ENCODE measurements at places on chromosomes 6 and 20.

GRCh38 chr6:42846505-42846904 is 32.9 kb upstream of the RPL7L1 start:
- DNase-seq = no peak

DNA sequence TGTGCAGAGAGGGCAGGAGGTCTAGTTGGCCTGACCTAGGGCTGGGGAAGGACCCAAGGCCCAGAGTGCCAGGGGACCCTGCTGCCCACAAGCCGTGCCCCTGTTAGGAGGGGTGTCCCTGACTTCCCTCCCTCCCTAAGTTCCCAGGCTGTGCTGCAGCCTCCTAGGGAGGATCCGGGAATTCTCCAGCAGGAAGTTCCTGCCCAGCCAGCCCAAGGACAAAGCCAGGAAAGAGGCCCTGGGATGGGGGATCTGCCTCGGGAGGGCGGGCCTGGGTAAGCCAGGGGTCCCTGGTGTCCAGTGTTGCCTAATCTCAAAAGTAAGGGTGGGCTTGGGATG is 9.3 kb upstream of the BAK1 start:
- DNase-seq = no peak

GRCh38 chr20:5714261-5715041 is 35.8 kb upstream of the SHLD1 start:
- DNase-seq = peak; percentile 81

GRCh38 chr20:34970193-34970840 is 14.6 kb downstream of the MYH7B start:
- DNase-seq = no peak

- DNase-seq = no peak
These were observed 60.0 kb upstream of the PIM1 start for GRCh38 chr6:37109714-37110499.

DNA sequence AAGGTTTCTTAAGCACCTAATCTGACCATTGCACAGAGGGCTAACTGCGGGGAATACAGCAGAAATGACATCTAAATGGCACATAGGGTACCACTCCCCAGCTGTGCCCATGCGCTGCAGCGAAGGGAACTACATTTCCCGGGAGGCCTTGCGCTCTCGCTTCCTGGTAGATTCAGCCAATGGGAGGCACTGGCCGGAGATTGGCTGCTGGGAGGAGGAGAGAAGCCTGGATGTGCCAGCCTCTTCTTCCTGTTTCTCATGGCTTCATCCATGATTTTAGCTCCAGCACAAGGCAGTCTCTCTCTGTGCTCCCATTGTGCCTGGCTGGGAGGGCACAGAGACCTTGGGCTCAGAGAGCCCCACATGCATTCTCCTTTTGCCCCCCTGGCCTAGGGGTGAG is 101.7 kb upstream of the FOXA2 start:
- DNase-seq = no peak

GRCh38 chr20:11350126-11351005 is 567.3 kb upstream of the BTBD3 start:
- DNase-seq = no peak

DNA sequence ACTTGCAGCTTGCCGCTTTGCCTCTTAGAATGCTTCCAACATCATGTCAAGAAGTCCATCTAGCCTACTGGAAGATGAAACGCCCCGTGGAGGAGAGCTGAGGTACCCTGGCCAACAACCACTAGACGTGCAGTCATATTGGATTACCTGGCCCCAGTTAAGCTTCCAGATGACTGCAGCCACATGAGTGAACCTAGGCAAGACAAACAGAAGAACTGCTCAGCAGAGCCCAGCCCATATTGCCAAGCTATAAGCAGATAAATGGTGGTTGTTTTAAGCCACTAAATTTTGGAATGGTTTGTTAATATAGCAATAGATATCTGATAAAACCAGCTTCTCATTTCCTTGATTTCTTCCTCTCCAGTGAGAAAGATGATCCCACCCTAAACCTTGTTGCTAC is 4.7 kb upstream of the DLK2 start:
- DNase-seq = no peak

DNA sequence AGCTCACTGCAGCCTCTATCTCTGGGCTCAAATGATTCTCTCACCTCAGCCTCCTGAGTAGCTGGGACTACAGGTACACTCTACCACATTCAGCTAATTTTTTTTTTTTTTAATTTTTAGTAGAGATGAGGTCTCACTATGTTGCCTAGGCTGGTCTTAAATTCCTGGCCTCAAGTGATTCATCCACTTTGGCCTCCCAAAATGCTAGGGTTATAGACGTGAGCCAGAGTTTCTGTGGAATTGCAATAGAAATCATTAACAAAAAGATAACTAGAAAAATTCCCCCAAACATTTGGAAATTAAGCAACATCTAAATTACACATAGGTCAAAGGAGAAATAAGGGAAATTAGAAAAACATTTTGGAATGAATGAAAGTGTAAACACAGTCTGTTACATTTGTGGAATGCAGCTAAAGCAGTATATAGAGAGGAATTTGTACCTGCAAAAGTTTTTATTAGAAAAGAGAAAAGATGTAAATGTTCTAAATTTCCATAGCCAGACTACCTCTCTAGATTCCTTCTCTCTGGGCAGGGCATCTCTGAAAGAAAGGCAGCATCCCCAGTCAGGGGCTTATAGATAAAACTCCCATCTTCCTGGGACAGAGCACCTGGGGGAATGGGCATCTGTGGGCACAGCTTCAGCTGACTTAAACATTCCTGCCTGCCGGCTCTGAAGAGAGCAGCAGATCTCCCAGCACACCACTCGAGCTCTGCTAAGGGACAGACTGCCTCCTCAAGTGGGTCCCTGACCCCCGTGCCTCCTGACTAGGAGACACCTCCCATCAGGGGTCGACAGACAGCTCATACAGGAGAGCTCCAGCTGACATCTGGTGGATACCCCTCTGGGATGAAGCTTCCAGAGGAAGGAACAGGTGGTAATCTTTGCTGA is 51.3 kb downstream of the ATRN start:
- no peak for DNase-seq

DNA sequence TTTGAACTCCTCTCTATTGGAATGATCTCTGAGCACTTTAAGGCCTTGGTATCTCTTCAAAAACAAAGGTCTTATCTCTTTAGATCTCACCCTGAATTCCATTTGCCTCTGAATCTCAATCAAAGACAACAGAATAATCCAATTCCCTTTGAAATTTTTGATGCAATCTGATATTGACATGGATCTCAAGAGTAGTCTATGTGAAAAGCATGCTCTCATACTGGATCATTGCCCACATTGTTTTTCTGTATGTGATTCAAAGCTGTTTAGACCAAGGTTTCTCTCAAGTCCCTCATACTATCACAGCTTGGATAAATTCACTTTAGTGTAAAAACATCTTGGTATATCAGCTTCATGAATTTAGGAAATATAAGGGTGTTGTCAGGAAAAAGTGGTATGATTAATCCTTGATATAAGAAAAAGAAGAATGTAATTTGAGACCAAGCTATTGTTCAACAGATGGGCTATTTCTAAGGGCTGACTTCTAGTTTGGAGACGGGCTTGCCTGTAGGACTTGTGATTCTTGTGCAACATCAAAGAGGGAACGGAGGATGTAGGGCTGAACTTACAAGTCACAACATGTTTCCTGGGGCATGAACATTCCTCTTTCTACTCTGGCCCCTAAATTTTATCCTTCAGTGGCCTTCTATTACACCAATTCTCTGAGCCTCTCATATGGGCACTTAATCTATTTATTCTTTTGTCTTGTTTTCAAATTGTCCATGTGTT is 77.9 kb upstream of the CITED2 start:
- no peak for DNase-seq

Measured in CD4-positive, alpha-beta T cell (primary cell).